ENCODE measurements at places on chromosomes 6 and 20. TPM values are rescaled to one million over a fixed set of nuclear protein-coding genes. Genes with fewer than 3 reads are reported as not detected.

DNA sequence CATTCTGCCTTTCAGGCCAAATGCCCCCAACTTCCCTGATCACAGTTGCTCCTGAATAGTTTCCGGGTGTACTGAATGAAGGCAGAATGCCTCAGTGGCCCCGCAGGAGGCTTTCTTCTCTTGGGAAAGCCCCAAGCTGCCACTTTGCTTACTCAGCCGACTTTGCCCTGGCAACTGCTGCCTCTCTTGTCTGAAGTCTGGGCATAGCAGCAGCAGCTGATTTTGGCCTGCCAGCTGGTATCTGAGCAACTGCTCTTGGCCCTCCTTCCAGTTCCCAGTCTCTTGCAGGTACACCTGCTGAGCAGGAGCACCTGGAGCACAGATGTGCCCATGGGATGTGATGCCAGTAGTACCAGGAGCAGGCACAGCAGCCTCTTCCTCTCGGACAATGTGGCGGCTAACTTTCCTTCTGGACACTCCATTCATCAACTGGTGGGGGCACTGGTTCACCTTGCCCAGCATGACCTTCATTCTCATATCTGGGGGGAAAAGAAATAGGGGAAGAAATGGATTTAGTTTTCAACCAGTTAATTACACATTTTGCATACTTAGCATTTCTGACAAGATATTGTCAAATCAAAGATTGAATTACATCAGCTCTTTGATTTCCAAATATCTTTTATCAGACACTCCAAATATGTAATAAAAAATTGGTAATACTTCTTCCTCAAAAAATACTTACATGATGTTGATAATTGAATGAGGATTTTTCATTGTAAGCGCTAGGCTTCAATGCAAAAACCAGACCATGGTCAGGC lies 468.2 kb downstream of the PKHD1 start:
- no peak for DNase-seq

DNA sequence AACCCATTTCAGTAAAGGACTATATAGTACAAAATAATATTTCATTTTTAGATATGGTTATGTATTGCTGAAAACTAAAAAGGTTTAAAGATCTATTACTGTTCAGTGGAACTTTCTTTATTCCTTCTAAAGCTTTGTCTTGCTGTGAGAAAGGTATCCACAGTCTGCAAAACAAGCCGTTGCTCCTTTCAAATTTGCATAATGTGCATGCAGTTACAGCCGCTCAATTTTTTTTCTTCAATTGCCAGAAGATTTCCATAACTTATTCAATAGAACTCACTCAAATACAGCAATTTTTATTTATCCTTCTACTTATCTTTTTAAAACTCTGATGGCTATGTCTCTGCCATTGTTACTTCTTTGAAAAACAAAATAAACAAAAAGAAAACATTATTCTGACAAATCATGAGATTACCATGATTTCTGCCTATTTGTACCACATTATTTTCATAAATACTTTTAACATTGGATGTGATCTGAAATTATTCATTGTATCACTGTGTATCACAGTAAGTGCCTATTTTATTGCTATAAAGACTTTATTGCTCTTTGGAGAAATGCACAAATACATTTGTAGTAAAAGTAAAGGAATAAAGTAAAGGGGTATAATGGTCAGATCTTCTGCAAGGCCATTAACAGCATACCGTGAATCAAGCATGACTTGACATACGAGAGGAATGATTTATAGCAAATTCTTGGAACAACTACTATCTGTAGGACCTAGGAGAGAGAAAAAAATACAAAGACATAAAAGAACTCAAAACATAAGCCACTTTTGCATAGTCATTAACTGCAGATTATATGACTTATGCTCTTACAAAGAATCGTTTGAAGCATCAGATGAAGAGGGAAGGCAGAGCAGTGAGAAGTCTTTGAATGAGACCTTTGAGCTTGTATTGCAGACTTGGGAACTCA lies 29.6 kb upstream of the HBS1L start:
- no peak for DNase-seq

GRCh38 chr6:11714798-11715285 lies 63.8 kb downstream of the ADTRP start:
- no peak for DNase-seq

DNA sequence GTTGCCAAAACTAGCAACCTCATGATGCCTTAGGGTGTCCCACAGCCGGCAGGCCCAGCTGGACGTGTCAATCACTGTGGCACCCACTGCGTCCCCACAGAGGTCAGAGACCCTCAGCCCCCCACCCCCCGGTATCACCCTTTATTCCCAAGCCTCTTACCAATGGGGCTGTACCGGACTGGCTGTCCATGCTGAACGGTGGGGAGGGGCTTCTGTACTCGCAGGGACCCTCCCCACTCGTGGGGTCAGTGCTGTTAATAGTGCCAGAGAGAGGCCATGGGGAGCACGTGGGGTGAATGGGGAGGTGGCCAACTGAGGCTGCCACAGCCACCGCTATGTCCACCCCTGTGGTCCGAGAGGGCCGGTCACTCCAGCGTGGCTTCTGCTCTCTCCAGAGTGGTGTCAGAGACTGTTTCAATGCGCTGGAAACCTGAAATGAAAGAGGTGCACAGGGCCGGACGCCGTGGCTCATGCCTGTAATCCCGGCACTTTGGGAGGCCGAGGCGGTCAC lies 68.6 kb downstream of the THBS2 start:
- no peak for DNase-seq

PACRG gene
- total RNA-seq = 1.1 TPM

TBC1D22B gene
- 11.8 TPM for total RNA-seq

RBBP8NL gene
- total RNA-seq = 0.10 TPM

ZSCAN23 gene
- 6.8 TPM for total RNA-seq

MC3R gene
- not detected for total RNA-seq

CTSA gene
- 62.7 TPM for total RNA-seq

KCNQ2 gene
- total RNA-seq = 3.2 TPM

LY6G6C gene
- 0.28 TPM for total RNA-seq

Measured in endothelial cell (in vitro differentiated cells).